ENCODE measurements at places on chromosomes 6 and 20. TPM values are rescaled to one million over a fixed set of nuclear protein-coding genes. Genes with fewer than 3 reads are reported as not detected.
A peak's percentile ranks its signal among the peaks of the same experiment; 100 is the strongest.

The SOD2 gene
- total RNA-seq: 646 TPM

The SCGN gene
- total RNA-seq: not detected

DNA sequence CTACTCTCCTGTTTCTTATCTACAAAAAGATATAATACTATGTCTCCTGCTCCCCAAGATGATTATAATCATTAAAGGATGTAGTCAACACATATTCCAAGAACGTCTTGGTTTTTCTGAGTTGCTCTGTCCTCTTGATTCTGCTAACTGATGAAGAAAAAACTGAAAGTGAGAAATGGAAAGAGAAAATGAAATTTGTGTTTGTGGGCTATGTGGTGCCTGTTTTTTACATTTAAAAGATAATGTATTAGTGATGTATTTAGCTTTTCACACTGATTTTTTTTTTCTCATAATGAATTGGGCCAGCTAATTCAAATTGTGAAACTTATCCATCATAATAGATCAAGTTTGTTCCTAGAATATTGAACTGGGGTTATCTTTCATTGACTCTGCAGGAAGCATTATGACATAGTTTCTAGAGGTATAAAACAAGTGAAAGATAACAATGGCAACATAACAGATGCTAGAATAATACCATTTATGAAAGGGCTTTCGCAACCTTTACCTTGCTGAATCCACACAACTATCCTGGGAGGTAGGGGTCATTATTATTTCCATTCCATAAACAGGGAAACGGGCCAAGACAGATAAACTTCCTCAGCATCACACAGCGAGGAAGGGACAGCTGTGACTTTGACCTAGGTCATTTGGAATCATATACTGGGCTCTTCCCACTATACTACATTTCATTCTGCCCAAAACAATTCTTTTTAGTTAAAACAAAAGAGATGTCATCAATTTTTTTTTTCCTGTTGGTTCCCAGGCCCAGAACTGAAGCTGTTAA lies 336.7 kb downstream of the GJA1 start:
- no peak for DNase-seq

- DNase-seq: no peak
These were observed 12.6 kb downstream of the ACSS1 start for GRCh38 chr20:25045343-25045712.

DNA sequence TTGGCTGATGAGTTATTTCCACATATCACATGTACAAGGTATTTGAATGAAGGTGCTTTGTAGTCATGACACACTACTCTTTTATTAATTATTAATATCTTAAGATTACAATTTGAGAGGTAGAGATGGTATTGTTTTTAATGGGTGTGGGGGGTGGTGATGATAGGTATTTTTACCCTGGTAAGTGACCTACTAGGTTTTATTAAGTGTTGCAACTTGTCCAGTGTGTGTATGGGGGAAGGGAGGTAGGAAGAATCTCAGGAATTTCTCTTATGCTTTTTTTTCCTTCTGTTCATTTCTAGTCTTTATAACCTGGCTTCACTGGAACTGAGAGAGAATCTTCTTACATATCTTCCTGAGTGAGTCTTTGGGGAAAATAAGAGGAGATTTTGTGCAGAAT lies 101.4 kb downstream of the LRRC1 start:
- DNase-seq: no peak

DNA sequence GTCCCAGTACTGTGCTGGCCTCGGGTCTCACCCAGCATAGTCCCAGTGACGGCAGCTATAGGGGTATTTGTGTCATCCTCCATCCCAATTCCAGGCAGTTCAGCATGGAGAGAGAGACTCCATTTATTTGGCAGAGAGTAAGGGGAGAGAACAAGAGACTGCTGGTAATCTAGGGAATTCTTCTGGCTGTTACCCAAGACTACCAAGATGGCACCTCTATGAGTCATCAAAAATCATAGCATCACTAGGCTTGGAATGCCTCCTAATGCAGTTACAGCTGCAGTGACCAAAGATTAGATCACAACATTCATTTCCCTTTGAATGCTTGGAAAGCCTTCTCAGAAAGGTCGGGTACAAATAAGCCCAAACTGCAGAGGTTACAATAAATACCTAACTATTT lies 660.4 kb upstream of the FLRT3 start:
- no peak for DNase-seq

The WFDC12 gene
- total RNA-seq: not detected

The TMEM244 gene
- not detected for total RNA-seq

DNA sequence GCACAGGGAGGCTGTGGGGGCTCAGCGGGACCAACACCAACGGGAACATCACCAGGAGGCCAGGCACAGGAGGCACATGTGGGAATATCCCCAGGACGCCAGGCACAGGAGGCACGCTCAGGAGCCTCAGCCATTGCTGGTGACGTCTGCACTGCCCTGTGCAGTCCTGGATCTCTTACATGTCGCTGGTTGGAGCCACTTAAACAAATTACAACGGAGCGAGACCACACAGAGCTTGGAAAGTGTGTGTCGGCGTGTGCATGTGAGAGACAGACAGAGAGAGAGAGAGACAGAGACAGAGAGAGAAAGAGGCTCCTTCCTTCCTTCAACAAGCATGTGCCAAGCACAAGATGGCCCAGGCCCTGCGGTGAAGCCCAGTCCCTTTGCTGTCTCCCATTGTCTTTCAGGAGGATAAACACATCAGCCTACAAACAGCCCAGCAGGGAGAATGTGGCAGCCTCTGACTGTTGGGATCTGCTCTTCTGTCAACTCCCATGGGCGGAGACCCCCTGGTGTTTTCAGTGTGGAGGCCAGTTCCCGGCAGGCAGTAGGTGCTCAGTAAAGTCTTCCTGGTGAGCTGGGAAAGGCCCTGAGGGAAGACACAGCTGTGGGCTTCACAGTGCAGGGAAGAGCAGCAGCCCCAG lies 112.7 kb upstream of the THBS2 start:
- no peak for DNase-seq

The TRIM15 gene
- not detected for total RNA-seq

GRCh38 chr6:85111481-85112011 lies 338.3 kb upstream of the NT5E start:
- no peak for DNase-seq

- no peak for DNase-seq
These were observed 458.2 kb downstream of the LMBRD1 start for GRCh38 chr6:69338431-69339162.

The SNAI1 gene
- 1.1 TPM for total RNA-seq

The ZNF334 gene
- 3.0 TPM for total RNA-seq

- DNase-seq: no peak
These were observed 248.6 kb upstream of the SUPT3H start for GRCh38 chr6:45626087-45626891.

GRCh38 chr6:10033223-10033829 lies 381.5 kb downstream of the TFAP2A start:
- no peak for DNase-seq

The PTGIS gene
- total RNA-seq: not detected

The EYS gene
- under 0.01 TPM for total RNA-seq

The PDYN gene
- not detected for total RNA-seq

DNA sequence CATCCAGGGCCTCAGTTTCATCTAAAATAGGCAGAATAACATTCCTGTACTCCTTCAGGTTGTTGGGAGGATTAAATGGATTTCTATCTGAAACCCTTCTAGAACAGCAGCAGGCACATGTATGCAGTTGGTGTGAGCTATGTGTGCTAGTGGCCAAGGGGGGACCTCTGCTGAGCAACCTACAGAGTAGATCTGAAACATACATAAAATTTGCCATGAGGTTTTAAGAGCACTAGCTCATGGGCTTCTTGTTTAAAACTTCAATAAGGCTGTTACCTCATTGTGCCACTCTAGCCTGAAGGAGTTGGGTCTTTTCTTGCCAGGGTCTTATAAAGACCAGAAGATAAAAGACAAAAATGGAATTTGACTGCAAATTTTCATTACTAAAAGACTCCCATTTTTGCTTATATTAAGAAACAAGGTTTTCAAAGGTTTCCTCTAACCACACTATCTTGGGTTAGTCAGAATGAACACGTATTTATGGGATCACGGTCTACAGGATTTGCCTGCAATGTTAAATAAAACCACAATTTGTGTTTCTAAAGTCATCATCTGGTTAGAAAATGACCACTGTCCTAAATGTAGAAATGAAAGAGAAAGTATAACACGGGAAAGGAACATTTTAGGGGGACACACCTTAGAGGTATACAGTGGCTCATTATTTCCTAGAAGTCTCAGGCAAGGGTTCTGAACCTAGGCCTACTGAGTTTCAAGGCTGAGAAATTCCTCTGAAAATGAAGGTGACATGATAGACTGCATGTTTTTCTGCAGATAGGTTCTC lies 144.9 kb upstream of the OLIG3 start:
- DNase-seq: no peak

- DNase-seq: no peak
These were observed 44.9 kb upstream of the CRISP1 start for GRCh38 chr6:49911252-49911651.

DNA sequence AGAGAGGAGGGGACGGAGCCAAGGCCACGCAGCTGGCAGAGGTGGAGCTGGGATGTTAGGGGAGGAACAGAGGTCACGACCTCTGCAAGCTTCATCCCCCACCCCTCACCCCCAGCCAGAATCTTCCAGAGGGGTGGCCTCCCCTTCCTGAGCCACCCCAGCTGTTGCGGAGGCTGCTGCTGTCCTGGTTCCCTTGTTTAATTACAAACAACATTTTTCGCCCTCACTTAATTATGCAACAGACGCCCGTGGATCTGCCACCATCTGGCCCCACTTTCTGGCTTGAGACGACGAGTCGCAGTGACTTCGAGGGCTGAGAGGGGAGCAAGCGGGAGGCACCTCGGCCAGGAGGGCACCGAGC lies 153.7 kb upstream of the PTPN1 start:
- DNase-seq: no peak

DNA sequence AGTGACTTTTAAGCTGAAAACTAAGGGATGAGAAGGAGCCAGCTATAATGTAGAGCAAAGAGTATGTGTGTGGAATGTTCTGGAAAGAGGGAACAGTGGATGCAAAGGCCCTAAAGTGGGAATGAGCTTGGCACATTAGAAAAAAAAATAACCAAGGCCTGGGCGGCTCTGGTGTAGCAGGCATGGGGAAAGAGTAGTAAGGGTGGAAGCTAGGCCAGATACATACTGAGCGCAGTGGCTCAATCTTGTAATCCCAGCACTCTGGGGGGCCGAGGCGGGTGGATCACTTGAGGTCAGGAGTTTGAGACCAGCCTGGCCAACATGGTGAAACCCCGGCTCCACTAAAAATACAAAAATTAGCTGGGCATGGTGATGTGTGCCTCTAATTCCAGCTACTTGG lies 8.4 kb downstream of the GGT7 start:
- DNase-seq: no peak

- peak; percentile 33 for DNase-seq
These were observed 52.6 kb upstream of the MAFB start for GRCh38 chr20:40741507-40742106.

- DNase-seq: no peak
These were observed 145.3 kb downstream of the KHDC1L start for GRCh38 chr6:73079978-73080377.

- no peak for DNase-seq
These were observed 53.2 kb downstream of the PTPN1 start for GRCh38 chr20:50563133-50563944.

The BCAS1 gene
- total RNA-seq: not detected

Measured in hematopoietic multipotent progenitor cell (in vitro differentiated cells).